NCI-H1048 (cell line): ENCODE measurements at places on chromosomes 11 and 22.

DNA sequence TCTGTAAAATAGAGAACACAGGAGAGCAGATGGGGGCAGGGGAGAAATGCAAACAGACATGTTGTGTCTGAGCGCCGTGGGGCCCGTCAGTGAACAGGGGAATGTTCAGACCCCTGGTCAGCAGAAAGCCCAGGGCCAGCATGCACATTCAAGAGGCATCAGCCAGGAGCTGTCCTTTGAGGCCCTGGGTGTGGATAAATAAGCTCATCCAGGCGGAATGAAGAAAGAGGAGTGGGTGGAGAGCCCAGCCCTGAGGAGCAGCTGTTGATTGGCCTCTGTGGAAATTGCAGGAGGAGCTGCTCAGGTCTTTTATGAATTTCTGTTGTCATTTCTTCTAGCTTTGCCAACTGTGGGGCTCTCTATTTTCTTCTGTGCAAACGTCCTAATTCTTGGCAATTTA, 49.7 kb upstream of the CECR2 start:
- DNase-seq, result no peak

DNA sequence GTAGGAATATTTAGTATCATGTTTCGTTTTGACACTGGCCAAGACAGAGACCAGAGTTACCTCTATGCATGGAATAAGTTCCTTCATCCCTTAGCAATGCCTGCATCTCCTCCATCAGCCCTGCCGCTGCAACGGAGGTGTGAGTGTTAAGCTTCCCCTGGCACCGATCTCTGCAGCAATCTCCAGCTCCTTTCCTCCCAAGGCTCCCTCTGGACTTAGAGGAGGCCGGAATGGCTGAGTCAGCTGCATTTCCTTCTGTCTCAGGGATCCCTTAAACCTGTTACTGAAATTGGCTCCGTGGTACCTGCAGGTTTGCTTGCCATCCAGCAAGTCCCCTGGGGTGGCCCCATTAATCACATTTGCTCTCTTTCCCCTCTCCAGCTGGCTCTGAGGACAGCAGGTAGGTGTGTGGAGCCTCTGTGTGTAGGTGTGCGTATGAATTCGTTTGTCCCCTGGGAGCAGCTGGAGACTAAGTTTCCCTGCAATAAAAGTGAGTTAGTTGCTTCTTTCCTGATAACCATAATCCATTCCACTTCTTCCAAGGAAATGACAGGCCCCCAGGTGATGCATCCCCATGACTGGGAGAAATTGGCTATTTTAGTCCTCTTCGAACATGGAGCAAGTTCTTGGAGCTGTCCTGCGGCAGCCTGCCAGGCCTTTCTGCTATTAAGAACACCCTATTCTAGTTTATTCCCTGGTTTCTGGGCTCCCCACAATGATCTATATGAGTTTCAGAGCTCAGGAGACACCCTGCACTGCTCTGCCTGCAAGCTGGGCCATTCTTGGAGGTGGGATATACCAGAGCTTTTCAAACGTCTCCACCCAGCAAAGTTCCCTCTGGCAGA, 457.2 kb upstream of the CADM1 start:
- DNase-seq, result no peak

DNA sequence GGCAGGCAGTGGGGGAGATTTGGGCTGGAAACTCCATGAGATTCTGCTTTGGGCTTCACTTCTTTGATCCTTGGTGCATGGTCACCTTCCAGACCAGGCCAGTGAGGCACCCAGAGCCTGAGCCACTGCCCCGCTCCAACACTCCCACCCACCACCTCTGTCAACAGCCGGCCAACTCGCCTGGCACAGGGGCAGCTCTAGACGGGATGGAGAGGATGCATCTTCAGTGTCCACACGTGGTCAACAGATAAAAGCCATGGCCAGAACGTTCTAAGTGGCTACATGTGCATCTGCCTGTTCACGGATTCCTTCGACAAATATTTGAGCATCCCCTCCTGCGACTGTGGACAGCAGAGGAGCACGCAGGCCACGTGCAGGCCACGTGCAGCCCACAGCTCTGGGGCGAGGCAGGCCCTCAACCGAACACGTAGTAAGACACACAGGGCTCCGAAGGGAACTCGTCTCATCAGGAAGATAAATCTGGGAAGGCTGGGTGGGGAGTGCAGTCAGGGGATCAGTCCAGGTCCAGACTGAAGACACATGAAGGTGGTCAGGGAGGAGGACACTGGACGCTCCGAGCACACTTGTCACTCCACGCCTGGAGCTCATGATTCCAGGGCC, 1.2 kb downstream of the LRRC56 start:
- no peak for DNase-seq

DNA sequence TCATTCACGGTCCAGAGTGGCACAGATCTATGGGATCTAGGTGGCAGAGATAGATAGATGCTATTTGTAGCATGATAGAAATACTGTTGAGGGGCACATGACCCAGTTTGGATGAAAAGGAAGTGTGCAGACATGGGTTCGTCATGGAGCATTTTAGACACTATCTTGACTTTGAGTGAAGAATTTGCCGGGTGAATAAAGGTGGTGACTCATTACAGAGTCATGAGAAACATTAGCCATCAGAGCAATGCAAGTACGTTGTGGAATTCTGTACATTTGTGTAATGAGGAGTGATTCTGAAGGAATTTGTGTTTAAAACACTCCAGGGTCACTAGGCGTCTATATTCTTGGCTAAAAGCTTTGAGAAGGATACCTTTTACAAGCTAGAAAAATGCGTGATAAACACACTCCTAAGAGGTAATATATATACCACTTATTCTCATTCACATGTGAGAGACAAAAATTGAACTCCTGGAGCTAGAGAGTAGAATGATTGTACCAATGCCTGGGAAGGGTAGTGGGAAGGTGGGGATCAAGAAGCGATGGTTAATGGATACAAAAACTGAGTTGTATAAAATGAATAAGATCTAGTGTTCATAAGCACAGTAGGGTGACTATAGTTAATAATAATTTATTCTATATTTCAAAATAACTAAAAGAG, 593.7 kb upstream of the LUZP2 start:
- no peak for DNase-seq

GRCh38 chr11:99686838-99687237, 666.1 kb downstream of the CNTN5 start:
- no peak for DNase-seq

DNA sequence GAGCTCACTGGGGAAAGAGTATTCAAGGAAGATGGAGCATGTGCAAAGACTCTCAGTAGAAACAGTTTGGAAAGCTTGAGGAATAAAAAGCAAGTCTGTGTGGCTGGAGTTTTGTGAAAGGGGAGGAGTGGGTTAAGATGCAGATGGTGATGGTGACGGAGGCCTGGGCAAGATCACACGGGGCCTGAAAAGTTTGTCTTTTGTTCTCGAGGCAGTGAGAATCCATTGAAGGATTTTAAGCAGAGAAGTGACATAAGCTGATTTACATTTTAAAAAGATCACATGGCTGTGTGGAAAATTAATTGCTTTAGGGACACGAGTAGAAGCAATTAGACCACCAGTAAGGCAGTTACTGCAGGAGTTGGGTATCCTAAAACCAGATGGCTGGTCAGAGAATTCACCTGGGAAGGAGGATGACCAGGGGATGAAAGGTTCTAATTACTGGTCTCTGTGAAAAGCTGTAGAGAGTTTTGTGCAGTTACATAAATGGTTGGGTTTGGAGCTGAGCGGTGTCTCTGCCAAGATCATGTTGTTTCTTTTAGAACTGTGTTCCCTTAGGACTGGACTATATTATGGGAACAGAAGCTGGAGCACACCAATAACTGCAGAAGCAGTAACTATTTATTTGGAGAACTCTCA, 7.1 kb downstream of the RRP8 start:
- no peak for DNase-seq

GRCh38 chr11:65625628-65626342, 10.2 kb downstream of the PCNX3 start:
- DNase-seq, result no peak

- DNase-seq, result peak; percentile 20
Measured at GRCh38 chr11:84524422-84525051, 1102.6 kb downstream of the DLG2 start.

GRCh38 chr11:126491092-126491491, 135.6 kb downstream of the ST3GAL4 start:
- no peak for DNase-seq

- DNase-seq, result no peak
Measured at GRCh38 chr11:43690929-43691725, 10.6 kb downstream of the HSD17B12 start.

- DNase-seq, result no peak
Measured at GRCh38 chr22:47173535-47174021, 411.1 kb downstream of the TBC1D22A start.

DNA sequence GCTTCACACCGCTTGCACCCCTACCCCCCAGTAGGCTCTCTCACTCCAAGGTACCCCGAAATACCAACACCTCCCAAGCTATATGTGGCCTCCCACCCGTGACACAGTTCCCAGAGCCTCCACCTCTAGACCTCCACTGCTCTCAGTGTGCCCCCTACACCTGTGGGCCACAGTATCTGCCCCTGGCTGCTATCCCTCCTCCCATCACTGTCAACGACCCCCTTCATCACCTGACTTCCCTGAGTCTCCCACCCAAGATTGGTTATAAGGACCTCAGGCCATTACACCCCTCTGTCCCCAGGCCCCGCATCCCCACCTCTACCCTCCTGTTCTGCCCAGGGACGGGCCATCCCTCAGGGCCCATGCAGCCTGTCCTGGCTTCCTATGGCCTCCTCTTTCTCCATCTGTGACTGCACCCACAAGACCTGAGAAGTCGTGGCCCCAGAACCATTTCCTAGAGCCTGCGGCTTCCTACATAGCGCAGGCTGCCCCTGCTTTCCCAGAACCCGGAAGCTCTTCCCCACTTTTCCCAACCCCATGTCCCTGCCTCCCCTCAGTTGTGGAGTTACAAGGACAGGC, 734 bp downstream of the ACR start:
- DNase-seq, result no peak

DNA sequence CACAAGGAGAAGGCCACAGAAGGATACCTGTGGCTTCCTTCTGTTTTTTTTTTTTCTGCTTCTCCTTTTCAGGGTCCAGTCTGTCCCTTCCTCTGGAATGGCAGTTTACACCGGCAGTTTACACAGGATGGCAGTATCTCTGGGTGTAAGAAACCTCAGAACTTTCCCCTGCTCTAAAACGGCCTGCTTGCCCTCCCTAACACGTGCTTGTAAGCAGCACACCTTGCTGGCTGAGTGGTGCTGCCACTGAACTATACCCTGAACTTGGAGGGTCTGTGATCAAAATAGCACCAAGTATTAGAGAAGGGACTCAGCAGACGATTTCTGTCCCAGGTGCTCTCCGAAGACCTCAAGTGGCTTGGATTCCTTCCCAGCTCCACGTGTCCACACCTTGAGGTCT, 904 bp upstream of the OPCML start:
- no peak for DNase-seq

GRCh38 chr22:46055181-46055875, 78.4 kb upstream of the WNT7B start:
- DNase-seq, result no peak

DNA sequence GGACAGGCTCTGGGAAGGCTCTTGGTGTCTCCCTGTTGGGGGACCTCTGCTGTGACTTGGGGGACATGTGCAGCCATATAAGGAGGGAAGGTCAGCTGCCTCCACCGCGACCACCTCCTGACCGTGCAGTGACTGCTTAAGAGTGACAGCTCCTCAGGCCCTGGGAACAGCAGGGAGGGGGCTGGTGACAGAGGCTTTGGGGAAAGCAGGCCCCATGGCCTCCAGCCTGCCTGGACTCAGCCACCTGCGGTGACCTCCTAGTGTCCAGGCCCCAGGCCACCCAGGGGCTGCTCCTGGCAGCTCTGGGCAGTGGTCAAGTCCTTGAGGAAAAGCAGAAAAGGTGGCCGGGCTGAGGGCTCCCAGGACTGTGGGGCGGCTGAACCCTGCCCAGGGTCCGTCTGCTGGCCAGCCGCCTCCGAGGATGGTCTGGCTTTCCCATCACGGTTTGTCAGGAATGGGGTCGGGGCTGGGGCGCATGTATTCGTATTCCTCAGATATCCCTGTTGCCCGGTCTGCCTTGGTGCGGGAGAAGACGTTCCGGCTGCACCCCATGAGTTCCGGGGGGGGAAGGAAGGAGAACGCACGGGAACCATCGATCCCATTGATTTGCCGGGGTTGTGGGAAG, 96.8 kb downstream of the WNT7B start:
- DNase-seq, result no peak

DNA sequence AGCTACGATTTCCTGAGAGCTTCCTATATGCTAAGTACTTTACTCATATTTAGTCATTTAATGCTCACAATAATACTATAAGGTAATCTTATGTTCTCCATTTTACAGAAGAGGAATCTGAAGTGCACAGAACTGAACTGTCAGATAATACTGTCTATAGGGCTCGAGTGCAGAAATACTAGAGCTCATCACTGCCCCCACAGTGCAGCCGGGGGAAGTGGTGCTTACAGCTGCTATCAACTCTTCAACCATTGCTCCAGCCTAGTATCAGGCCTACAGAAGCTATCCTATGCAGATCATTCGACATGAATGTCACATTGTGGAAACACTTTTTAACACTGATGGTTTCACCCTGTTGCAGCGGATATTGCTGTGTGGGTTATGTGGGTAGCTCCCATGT, 929.9 kb downstream of the NTM start:
- DNase-seq, result no peak

- no peak for DNase-seq
Measured at GRCh38 chr11:124536520-124536919, 6.9 kb downstream of the OR8B12 start.

- no peak for DNase-seq
Measured at GRCh38 chr11:94046796-94047195, 25.6 kb downstream of the HEPHL1 start.

- no peak for DNase-seq
Measured at GRCh38 chr22:43471606-43472135, 59.9 kb downstream of the MPPED1 start.

DNA sequence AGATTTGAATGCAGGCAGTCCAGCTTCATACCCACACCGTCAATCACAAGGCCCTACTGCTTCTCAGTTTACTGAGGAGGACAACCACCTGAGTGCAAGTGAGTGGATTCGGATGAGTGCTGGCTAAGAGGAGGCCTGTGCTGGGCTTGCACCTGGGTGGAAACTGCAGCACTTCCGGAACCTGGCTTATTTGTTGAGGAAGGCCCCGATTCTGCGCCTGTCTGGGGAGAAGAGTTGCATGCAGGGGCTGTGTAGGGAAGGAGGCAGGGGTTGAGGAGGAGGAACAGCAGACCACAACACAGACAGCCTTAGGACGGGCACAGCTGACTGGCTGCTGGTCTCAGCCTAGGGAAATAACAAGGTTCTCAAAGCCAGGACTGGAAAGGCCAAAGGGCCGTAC, 20.8 kb downstream of the ABTB2 start:
- no peak for DNase-seq
